BJ (cell line): ENCODE measurements at places on chromosomes 1 and 21.

GRCh38 chr1:224815647-224816046, 113.8 kb upstream of the DNAH14 start:
- no peak for DNase-seq

DNA sequence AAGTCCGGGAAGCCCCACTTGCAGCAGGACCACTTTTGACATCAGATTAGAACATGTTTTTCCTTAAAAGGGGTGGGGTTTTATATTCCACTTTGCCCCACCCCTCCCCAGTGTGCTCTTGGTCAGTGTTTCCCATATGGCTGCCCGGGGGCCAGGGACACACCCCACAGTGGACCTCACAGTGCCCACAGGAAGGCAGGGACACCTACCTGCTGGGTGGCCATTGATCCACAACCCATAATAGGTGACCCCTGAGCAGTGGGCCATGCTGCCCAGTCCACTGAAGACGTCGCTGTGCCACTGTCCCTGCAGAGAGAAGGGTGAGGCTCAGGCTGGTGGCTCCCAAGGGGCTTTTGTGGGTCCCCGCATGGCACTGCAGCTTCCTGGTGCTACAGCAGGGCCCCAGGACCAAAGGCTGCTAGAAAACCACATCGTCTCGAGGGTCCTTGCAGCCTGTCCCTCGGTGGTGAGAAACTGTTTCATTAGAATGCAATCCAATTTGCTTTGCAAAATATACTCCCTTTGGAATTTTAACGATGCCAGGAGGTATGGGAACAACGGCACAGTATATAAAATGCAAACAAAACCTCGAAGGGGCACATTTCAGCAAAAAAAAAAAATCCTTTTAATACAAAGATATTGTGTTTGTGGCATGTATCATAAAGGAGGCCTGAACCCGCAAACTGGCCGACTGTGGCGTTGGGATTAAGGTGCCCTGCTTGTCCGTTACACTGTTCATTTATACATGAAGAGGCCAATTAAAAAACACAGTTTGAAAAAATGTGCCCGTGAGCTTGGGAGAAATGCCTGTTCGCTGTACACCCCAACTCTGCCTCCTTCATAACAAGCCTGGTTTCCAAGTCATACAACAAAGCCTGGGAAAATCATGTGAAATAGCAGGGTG, 16.9 kb downstream of the MORN1 start:
- DNase-seq: no peak

GRCh38 chr1:40784141-40784770, 669 bp downstream of the KCNQ4 start:
- DNase-seq: no peak

DNA sequence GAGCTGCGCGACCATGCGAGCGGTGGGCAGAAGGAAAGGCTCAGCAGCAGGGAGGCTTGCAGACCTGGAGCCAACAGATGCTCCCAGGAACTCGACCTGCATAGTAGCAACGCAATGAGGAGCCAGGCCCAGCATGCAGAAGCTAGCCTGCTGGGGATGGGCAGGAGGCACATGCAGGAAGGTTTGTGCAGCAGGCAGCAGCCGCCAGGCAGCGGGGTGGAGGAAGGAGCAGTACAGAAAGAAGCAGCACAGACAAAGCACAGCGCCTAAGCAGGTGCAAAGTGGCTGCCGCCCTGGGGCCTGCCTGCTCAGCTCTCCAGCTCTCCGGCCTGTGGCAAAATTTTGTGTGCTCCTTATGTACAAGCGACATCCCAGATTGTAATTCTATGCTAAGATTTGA, 213.5 kb upstream of the MAP1LC3C start:
- no peak for DNase-seq

- DNase-seq: no peak
Observed at GRCh38 chr1:9317591-9318417, 25.1 kb downstream of the SPSB1 start.

GRCh38 chr1:117275055-117275454, 64.3 kb upstream of the VTCN1 start:
- DNase-seq: no peak

DNA sequence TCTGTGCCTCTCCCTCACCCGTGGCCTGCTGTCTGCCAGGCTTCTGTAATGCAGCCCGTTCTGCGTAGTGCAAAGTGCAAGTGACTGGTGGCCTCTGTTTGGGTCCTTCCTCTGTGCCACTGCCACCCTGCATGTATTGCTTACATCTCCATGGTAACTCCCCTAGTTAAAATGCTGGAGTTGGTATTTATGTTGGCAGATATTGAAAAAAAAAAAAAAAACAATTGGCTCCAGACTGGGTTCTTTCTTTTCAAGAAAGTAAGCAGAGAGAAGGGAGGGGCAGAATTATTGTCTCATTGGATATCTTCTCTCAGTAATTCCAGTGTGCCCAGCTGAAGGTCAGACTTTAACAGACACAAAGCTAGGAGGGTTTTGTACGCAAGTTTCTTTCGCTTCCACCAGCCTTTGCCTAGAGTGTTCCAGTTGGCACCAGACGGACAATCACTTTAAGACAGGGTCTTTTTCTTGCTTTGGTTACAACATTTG, 242.3 kb downstream of the PBX1 start:
- DNase-seq: no peak

GRCh38 chr21:44903050-44903685, 17.5 kb downstream of the ITGB2 start:
- no peak for DNase-seq

DNA sequence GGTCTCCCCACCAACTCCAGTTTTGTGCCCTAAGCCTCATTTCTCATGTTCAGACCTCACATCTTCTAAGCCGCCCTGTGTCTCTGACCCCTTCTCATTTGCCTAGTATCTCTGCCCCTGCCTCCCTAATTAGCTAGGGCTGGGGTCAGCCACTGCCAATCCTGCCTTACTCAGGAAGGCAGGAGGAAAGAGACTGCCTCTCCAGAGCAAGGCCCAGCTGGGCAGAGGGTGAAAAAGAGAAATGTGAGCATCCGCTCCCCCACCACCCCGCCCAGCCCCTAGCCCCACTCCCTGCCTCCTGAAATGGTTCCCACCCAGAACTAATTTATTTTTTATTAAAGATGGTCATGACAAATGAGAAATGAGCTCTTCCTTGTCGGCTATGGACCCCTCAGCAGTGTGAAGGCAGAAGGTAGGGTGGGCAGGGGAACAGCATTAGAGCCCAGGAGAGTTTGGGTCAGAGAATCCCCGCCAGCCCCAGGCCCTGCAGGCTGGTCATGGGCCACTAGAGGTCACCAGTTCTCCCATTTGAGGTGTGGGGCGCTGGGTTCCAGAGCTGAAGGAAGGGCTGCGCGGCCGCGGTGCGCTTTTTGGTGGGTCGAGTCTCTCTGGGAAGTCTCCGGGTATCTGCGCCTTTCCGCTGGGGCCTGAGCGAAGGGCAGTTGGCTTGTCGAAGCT, 11.5 kb downstream of the ADAMTSL4 start:
- DNase-seq: no peak

DNA sequence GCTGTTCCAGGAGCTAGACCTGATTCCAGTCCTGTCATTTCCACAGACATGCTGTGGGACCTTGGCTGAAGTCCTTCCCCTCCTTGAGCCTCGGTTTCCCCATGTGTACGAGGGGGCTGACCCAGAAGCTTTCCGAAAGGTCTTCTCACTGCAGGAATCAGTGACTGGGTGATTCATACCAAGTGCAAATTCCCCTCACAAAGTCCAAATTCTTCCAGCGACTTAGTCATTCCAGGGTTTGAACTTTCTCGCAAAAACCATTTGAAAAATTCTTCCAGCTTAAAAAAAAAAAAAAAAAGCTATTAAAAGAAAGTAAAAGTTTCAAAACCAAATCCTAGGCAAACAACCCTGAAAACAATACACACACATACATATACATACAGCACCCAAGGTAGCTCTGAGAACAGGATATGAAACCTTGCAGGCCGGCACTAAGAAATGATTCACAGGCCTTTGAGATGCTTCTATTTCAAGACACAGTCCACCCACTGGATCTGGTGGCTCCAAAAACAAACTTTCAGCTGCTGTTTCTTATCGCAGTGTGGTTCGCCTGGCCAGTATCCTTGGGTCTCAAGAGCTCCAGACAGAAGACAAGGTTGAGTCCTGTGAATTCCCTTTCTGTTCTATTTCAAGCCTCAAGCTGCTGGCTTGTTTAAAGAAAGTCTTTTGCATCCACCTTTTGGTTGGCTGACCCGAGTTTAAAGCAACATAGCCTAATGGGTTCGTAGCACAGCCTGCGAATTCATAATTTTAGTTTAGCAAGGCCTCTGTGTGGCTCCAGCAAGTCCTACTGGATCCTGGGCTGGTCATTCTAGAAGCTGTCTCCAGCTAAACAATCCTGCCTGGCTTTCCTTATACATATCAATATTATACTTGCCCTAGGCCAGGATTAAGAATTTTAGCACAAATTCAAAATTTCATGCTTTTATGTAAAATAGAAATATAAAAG, 18.0 kb upstream of the ID3 start:
- DNase-seq: peak; percentile 80

GRCh38 chr1:55043011-55043410, 3.7 kb downstream of the PCSK9 start:
- DNase-seq: no peak
